Stimulated activated CD4-positive, alpha-beta T cell treated with anti-CD3 and anti-CD28 coated beads, Interleukin-1b, Interleukin-23, amount 100 ng/mL, for 1 hour (primary cell): ENCODE measurements at places on chromosomes 7 and 10.

GRCh38 chr7:105782391-105783042 is 93.9 kb downstream of the ATXN7L1 start:
- no peak for DNase-seq

DNA sequence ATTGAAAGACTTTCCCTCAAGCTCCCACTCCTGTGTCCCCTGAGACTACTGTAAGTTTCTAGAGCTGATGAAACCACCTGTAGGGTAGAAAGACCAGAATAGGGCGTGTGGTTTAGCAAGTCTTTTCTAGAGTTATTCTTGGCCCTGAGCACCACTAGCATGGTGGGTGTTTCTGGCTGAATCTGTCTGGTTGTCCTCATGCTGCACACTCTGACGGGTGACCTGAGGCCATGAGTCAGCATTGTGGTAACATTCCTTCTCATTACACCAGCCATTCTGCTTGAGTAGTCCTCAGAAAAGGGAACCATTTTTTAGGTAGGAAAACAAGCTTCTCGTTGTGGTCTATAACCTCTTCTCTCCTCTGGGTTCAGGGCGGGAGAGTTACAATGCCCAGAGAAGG is 250.3 kb downstream of the SNX13 start:
- DNase-seq = no peak

DNA sequence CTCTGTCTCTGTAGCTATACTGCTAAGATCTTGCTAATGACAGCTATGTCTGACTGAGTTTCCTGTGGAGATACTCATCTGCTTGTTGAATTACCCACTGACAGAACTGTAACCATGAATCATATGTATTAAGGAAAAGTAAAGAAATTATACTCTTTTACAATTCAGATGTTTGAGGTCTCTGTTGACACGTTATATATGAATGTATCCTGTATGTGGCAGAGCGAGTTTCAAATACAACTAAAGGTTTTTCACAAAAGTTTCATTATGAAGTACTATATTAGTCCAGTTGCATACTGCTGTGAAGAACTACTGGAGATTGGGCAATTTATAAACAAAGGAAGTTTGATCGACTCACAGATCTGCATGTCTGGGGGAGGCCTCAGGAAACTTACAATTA is 232.5 kb downstream of the CDK14 start:
- DNase-seq = no peak

GRCh38 chr7:1520539-1521234 is 9.8 kb upstream of the MAFK start:
- no peak for DNase-seq

DNA sequence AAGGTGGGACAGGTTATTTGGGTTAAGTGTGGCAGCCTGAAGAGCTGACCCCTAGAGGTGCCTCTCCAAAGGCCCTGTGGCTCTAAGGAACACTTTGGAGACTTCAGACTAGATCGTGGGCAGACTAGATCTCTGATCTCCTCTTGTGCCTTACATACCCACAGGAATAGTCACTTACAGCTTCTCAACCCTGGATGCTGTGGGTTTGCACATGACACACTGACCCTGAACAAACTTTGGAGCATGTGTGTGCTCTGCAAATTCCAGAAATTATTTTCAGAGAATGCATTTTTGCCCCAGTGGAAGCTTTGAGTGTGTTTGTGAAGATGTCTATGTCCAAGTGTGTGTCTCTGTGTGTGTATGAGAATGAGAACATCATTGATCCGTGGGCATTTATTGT is 119.6 kb downstream of the EMX2 start:
- DNase-seq = no peak

DNA sequence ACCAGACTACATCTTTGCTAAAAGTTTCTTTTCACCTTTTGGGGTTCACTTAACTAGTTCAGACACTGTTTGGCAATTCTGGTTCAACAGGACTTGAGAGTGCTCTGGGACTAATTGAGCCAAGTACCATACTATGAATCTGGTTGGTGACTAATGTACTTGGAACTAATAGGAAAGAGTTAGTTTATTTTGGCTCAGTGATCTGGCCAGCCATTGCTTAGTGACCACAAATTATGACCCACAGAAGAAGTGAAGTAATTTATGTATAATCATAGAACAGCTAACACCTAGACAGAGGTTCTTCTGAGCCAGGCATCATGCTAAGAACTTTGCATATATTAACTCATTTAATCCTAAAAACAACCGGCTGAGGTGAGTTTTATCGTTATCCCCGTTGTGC is 126.5 kb upstream of the JCAD start:
- no peak for DNase-seq

DNA sequence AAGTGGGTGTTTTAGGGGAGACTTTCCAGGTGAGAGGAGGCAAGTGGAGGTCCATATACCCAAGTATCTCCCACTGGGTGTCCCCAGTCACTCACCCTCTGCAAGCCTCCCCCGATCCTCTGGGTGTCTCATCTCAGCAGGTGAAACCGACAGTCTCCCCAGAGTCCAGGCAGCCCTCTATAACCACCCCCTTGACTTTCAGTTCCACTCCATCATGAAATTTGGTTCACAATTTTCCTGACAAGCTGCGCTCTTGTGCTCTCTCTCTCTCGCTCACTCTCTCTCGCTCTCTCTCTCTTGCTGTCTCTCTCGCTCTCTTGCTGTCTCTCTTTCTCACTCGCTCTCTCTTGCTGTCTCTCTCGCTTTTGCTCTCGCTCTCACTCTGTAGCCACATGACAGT is 8.1 kb upstream of the RABGEF1 start:
- no peak for DNase-seq

- no peak for DNase-seq
Observed at GRCh38 chr7:26989897-26990670, 105.7 kb downstream of the HOXA1 start.

DNA sequence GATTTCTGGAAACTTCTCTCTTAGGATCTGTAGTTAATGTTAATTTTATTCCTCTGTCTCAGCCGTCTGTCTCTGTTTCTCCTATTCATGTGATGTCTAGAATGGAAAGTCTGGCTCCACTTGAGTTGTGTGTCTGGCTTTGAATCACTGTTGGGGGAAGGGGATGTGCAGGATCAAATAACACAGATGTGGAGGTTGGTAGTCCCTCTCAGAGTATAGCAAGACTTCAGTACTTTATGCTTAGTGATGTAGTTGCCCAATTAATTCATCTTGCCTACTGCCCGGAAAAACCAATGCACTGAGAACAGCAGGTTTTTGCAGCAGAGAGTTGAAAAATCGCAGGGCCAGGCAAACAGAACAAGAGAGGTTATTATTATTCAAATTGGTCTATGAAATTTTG is 79.2 kb downstream of the PHTF2 start:
- DNase-seq = no peak

DNA sequence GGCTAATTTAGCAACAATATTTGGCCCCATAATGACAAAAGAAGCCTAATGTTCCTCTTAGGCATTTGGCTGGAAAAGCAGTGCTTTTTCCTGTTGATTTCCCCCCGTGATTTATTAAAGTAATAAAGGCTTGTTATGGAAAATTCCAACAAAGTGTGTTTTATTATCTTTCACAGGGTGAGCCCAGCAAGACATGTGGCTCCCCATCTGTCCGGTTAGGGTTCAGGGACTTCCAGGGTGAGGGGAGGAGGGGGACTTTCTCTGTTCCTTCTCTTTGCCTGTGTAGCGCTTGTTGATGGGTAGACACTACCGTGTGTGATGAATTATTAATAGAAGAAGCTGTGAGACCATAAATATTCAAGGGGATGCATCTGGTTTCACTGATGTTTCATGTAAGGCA is 39.0 kb downstream of the HTR5A start:
- DNase-seq = no peak

DNA sequence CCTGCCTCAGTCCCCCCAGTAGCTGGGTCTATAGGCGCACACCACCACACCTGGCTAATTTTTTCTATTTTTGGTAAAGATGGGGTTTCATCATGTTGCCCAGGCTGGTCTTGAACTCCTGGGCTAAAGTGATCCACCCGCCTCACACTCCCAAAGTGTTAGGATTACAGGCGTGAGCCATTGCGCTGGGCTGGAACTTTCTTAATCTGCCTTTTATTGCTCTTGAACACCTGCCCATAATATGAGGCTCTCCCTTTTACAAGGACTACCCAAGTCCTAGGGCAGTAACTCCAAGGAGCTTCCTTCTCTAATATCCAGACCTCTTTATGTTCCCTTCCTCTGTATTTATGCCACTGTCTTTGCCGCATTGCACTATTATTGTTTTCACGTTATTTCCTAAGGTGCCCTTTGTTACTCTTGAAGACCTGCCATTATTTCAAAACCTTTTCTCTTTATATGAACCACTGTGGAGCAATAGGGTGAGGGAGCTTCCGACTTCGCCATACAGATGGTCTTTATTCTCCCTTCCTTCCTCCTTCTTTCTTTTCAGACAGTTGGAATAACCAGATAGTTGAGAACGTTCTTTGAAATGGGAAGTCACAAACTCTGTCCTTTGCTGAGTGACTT is 36.3 kb upstream of the TCF7L2 start:
- DNase-seq = no peak

GRCh38 chr10:13852872-13853271 is 266.1 kb downstream of the PRPF18 start:
- DNase-seq = no peak

DNA sequence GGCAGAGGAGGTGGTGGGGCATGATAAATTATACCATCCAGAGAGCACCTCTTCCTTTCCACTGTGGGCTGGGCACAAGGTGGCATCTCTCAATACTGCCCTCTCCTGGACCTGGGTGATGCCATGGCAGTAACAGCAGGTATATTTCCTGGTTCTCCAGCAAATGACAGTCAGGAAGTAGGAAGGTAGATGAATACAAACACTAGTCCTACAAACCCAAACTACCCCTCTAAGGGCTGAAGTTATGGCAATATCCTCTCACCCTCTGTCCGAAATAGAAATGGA is 1004.9 kb downstream of the KCNMA1 start:
- no peak for DNase-seq

- no peak for DNase-seq
Observed at GRCh38 chr7:37061849-37062559, 337.7 kb upstream of the AOAH start.

DNA sequence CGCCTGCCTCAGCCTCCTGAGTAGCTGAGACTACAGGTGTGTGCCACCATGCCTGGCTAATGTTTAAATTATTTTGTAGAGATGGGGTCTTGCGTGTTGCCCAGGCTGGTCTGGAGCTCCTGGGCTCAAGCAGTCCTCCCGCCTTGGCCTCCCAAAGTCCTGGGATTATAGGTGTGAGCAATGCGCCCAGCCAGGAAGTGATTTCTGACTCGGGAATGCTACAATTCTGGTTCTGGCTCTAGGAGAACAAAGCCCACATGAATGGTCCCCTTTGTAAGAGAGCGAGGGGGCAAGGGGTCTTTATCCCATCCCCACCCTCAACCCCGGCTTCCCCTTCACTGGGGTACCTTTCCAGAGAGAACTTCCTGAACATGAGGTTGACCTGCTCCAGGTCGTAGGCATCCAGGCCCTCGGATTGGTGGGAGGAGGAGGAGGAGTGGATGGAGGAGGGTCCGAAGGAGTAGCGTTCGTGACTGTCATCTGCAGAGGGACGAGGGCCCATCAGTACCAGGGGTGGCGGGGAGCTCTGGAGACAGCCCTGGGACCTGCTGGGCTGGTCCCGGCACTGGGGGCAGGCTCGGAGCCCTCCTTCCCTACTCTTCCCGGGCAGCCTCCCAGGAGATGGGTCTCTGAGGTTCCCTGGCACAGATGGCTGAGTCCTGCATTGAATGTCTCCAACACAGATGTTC is 79.9 kb upstream of the GNA12 start:
- DNase-seq = no peak

- no peak for DNase-seq
Observed at GRCh38 chr10:80454513-80455460, 677 bp downstream of the TSPAN14 start.

- no peak for DNase-seq
Observed at GRCh38 chr7:36819639-36820038, 95.3 kb upstream of the AOAH start.
